ENCODE measurements at places on chromosomes 5 and 9. TPM values are rescaled to one million over a fixed set of nuclear protein-coding genes. Genes with fewer than 3 reads are reported as not detected.

Gene SMIM33
- total RNA-seq: not detected

Gene RFK
- total RNA-seq: 13.6 TPM

Gene ANKRD34B
- not detected for total RNA-seq

Gene EGFLAM
- 4.4 TPM for total RNA-seq

Gene SLCO6A1
- not detected for total RNA-seq

Gene PCDHB4
- 0.44 TPM for total RNA-seq

DNA sequence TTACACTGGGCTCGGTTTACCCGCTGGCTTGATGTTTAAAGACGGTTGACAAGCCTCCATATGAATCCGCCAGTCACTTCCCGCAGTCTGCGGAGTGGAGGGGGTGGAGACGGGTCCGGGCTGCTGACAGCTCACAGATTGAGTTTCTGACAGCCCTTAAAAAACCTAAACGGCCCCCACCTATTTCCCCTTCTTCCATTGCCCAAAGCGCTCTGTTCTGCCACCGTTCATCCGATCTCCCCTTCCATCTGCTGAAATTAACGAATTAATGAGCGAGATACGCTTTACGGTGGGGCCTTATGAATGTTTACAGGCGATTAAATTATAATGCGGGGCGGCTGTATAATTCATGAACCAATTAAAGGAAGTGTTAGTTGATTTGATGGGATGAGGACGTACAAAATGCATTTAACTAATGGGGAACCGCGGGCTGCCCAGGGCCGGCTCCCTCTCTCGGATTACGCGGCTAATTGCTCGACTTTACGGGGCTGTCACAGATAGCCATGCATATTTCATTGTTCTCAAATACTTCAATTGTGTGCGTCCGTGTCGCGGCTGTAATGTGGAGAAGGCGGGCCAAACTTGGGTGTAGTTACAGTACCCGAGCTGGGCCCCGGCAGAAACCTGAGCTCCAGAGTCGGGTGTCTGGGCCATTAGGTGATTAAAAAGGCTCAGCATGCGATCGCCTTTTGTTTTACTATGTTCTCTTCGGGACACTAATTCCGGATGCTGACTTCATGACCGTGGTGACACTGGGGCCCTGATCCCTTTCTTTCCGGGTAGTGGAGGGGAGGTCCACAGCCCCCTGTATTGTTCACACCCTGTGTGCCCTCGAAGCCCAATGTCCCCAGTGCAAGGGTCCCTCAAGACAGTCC lies 74.9 kb downstream of the GTF3C4 start:
- no peak overlapping the region for H3K27ac ChIP-seq
- no peak overlapping the region for H3K4me3 ChIP-seq
- no peaks in the 10 kb centered on the region for H3K36me3 ChIP-seq
- no peak for DNase-seq
- H3K27me3 ChIP-seq: peaks cover 16% of the 10 kb centered on the region

DNA sequence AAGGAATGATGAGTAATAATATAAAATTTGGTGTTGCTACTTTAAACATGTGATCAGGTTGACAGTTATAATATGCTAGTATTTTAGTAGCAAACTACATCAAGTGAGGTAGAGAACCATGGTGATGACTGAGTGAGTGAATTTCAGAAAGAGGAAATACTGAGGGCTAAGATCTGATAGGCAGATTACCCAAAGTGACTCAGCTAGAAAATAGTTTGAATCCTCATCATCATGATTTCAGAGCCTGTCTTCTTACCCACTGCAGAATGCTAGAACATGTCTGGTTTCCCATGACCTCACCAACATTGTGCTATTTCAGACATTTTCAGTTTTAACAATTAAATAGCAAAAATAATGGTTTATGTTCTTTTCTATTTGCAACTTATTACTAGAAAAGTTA lies 602.1 kb downstream of the TAF11L14 start:
- no peaks in the 10 kb centered on the region for H3K4me1 ChIP-seq
- no peak overlapping the region for H3K27ac ChIP-seq
- no peaks in the 10 kb centered on the region for H3K27me3 ChIP-seq
- no peak for DNase-seq
- H3K4me3 ChIP-seq: no peak overlapping the region

- no peaks in the 10 kb centered on the region for H3K27me3 ChIP-seq
- H3K36me3 ChIP-seq: no peaks in the 10 kb centered on the region
- H3K4me1 ChIP-seq: no peaks in the 10 kb centered on the region
- peak; percentile 8 for DNase-seq
These were observed 200.4 kb downstream of the MAST4 start for GRCh38 chr5:66796305-66797292.

GRCh38 chr9:98958271-98958984 lies 14.7 kb downstream of the COL15A1 start:
- no peak for DNase-seq
- H3K27me3 ChIP-seq: no peaks in the 10 kb centered on the region
- H3K36me3 ChIP-seq: no peaks in the 10 kb centered on the region
- H3K27ac ChIP-seq: peak overlapping the region; percentile 86

DNA sequence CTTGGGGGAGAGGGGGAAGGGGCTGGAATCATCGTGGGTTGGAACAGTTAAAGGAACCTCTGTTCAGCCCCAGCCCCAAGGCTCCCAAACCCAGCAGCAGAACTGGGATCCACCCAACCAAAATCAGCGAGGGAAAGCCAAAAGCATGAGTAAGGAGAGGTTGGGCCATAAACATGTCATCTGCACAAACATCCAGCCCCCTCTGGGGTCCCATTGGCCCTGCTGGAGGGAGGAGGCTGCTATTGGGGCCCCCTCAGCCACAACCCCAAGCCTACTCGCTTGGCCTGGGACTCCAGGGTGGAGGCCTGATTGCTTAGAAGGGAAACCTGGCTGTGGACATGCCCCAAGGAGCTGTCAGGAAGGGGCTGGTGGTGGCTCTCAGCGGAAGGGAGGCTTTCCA lies 154.9 kb downstream of the FGF18 start:
- H3K27me3 ChIP-seq: no peaks in the 10 kb centered on the region
- no peaks in the 10 kb centered on the region for H3K36me3 ChIP-seq
- no peak overlapping the region for H3K27ac ChIP-seq
- DNase-seq: no peak
- no peak overlapping the region for H3K4me3 ChIP-seq
- no peaks in the 10 kb centered on the region for H3K4me1 ChIP-seq

- DNase-seq: no peak
- H3K4me1 ChIP-seq: no peaks in the 10 kb centered on the region
- no peak overlapping the region for H3K4me3 ChIP-seq
- no peaks in the 10 kb centered on the region for H3K27me3 ChIP-seq
- H3K36me3 ChIP-seq: no peaks in the 10 kb centered on the region
- H3K27ac ChIP-seq: no peak overlapping the region
These were observed 9.7 kb downstream of the NANS start for GRCh38 chr9:98066235-98066634.

- H3K4me1 ChIP-seq: no peaks in the 10 kb centered on the region
- H3K4me3 ChIP-seq: no peak overlapping the region
- H3K27me3 ChIP-seq: no peaks in the 10 kb centered on the region
These were observed 42.7 kb downstream of the PTPN3 start for GRCh38 chr9:109455391-109455790.

- DNase-seq: no peak
- no peaks in the 10 kb centered on the region for H3K36me3 ChIP-seq
- no peaks in the 10 kb centered on the region for H3K27me3 ChIP-seq
- no peaks in the 10 kb centered on the region for H3K4me1 ChIP-seq
These were observed 182.4 kb downstream of the ACTL7B start for GRCh38 chr9:108673386-108673785.

- H3K27me3 ChIP-seq: no peaks in the 10 kb centered on the region
- H3K4me3 ChIP-seq: no peak overlapping the region
- H3K4me1 ChIP-seq: peaks cover 19% of the 10 kb centered on the region
- DNase-seq: peak; percentile 25
- no peaks in the 10 kb centered on the region for H3K36me3 ChIP-seq
These were observed 147.5 kb downstream of the SLIT3 start for GRCh38 chr5:169153405-169153804.
